ENCODE measurements at places on chromosomes 11 and 22.

DNA sequence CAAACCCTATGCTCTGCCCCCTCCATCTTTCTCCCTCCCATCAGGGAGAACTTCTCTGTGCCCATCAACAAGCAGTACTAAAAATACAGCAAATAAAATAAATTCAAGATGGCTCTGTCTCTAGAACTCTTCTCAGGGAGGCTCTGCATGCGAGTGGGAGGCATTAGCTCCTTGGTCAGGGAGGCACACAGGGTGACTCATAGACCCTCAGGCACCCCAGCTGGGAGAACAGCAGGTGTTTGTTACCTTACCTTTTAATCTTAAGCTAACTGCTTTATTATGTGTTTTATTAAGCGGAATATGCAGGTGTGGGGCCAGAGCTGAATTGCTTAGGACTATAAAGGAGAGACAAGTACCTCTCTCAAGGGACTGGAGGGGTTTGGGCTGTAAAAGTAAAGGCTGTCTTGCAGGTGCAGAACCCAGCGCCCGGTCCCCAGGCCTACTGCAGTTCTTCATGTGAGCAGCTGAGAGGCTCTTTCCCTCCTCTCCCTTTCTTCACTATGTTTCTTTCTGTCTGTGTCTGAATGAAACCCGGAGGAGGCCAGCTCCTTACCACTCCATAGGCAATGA is 20.8 kb downstream of the CSNK2A3 start:
- DNase-seq: no peak

GRCh38 chr11:8277691-8278090 is 14.0 kb upstream of the LMO1 start:
- DNase-seq: no peak

DNA sequence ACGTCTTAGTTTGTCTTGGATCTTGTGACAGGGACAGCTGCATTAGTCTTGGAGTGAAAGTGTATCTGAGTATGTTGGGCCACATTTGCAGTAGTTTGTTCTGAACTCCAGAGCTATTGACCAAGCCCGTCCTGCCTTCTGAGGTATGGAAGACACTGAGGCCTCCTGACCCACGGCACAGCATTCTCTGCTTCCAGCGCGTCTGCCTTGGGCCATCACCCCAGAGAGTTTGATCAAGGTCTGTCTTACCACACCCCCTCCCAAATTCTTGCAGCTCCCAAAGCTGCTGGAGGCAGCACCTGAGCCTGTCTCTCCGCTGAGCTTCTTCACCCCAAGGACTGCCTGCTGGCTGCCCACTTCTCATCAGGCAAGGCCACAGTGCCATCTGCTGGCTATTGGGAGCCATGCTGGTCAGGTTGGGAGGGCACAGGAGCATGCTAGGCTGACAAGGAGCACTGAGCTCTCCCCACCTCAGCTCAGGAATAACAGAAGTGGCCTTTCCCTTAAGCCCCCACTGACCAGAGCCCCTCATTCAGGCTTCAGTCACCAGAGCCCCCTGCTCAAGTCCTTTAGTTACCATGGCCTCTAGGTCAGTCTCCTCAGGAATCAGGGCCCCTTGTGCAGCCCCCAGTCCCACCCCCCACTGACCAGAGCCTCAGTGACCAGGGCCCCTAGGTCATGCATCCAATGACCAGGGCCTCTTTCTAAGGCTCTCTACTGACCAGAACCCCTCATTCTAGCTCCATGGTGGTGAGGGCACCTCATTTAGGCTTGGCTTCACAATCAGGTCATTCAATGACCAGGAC is 27.2 kb upstream of the SMPD1 start:
- DNase-seq: peak; percentile 85

GRCh38 chr11:65786786-65787636 is at the start of gene OVOL1:
TSS of gene OVOL1 (plus strand) at chr11:65787063. CDS start at chr11:65787374, 311 bp downstream.
- DNase-seq: no peak

- no peak for DNase-seq
Observed at GRCh38 chr11:123183391-123184099, 11.5 kb downstream of the CLMP start.

DNA sequence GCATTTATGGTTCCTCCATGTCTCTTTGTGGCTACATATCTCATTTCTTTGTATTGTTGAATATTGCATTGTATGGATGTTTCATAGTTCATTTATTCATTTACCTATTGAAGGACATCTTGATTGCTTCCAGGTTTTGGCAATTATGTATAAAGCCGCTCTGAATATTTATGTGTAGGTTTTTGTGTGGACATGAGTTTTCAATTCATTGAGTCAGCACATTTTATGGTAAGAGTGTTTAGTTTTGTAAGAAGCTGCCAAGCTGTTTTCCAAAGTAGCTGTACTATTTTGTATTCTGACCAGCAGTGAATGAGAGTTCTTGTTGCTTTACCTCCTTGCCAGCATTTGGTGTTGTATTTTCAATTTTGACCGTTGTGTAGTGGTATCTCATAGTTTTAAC is 39.2 kb downstream of the KDM2A start:
- no peak for DNase-seq

DNA sequence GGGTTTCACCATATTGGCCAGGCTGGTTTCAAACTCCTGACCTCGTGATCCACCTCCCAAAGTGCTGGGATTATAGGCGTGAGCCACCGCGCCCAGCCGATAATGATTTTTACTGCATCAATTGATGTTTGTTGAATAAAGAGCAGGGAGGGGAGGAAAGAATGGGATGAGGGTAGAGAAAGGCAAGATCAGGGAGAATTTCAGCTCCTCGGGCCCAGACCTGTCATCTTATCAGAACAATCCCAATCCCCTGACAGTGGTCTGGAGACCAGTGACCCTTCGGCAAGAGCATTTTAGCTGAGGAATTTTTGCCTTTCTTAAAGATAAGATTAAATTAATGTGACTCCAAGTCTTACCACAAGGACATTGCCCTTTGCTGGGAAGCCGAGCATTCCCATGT is 15.0 kb upstream of the ANO1 start:
- DNase-seq: no peak

- no peak for DNase-seq
Observed at GRCh38 chr11:65478388-65479183, 20.3 kb upstream of the MALAT1 start.

DNA sequence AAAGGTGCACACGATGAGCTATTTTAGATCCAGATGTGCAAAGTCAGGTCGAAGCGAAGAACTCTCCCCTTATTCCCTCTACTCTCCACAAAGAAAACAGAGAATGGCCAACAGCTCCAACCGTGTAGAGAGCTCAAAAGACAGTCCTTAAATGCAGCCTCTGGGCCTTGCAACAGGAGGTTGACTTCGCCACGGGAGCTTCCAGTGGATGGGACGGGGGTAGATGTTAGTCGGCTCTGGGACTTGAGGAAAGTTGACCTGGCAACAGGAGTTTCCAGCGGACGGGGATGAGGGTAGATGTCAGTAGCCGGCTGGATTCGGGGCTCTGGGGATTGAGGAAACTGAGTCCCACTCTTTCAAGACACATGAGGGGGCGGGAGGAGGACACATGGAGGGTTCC is 450.4 kb downstream of the BRD1 start:
- no peak for DNase-seq

- no peak for DNase-seq
Observed at GRCh38 chr22:45211435-45211834, 29.3 kb downstream of the KIAA0930 start.

GRCh38 chr22:36104435-36104834 is 56.1 kb downstream of the APOL3 start:
- DNase-seq: no peak

- DNase-seq: no peak
Observed at GRCh38 chr11:63908631-63909401, 8.1 kb downstream of the RCOR2 start.

DNA sequence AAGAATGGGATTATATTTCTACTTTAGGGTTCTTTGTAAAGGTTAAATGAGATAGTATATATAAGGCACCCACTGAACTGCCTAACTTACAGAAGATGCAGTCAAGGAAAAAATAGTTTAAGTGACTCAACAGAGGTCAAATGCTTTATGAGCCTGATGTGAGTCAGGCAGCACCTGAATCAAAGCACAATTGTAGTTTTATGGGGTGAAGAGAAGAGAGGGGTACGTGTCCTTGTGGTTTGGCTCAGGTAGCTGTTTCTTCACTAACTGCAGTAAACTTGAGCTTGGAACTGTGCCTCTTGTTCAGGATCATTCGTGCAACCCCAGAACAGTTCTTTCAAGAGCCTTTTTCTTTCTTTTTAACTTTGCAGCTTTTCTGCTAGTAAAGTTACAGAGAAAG is 125.2 kb upstream of the SPON1 start:
- DNase-seq: no peak

- no peak for DNase-seq
Observed at GRCh38 chr11:70159627-70160570, 43.2 kb upstream of the FADD start.

DNA sequence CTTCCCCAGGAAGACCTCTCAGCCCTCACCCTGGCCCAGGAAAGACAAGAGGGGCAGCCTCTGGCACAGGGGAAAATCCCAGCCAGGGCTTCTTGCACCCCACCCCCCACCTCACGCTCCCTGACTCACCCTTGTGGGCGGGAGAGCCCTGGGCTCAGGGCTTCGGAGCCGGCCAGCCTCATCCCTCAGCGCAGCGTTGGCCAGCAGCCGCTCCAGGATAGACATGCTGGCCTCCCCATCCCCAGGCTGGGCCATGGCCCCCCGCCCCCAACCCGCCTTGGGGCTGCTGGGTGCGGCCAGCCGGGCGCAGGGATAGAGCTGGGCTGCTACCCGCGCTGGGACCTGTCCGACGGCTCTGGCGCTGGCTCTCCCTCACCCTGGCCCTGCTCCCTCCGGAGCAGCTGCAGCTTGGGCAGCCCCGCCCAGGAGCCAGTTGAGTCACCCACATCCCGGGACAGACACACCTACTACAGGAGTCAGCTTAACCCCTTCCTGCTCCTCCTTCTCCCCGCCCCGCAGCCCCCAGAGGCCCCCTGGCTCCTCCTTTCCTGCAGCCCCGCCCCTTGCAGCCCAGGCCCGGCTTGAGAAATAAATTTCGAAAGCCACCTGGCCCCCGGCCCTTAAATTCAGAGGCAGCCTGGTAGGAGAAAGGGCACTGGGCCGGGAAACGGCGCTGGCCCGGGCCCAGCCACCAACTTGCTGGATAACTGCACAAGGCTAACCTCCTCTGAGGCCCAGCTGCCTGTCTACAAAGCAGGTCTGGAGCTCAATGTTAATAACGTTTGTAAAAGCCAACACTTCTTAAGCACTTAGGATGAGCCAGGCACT is 13.4 kb downstream of the TNKS1BP1 start:
- peak; percentile 81 for DNase-seq

GRCh38 chr11:16215352-16215751 is 141.0 kb downstream of the SOX6 start:
- DNase-seq: no peak

DNA sequence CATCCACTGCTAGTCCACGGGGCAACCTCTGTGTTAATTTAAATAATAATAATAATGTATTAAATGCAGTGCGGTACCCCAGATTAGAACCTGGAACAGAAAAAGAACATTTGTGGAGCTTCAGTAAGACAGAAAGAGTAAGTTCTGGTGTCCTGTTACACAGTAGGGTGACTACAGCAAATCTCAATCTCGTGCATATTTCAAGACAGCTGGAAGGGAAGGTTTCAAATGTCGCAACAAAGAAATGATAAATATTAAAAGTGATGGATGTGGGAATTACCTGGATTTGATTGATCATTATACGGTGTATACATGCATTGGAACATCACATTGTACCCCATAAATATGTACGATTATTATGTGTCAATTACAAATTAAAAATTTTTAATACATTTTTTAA is 1.7 kb upstream of the RAC2 start:
- no peak for DNase-seq

GRCh38 chr11:32885556-32885955 is 7.1 kb upstream of the QSER1 start:
- DNase-seq: no peak

GRCh38 chr11:16883174-16883573 is 131.0 kb downstream of the PLEKHA7 start:
- no peak for DNase-seq

DNA sequence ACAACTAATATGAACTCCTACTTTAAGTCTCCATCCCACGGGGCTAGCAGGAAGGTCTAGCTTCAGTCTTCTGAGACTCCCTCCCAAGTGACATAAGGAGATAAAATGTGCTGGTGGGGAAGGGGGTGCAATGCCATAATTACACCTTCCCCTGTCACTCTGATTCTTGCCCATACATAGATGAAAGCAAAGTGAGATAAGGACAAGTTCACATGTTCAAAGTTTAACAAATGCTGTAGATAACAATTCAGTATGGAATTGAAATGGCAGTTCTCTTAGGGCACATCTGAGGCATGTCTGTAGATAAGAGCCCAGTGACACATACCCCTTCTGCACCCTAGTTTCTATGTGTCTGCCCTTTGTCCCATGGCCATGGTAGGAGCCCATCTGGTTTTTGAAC is 38.2 kb upstream of the PANX1 start:
- DNase-seq: no peak

DNA sequence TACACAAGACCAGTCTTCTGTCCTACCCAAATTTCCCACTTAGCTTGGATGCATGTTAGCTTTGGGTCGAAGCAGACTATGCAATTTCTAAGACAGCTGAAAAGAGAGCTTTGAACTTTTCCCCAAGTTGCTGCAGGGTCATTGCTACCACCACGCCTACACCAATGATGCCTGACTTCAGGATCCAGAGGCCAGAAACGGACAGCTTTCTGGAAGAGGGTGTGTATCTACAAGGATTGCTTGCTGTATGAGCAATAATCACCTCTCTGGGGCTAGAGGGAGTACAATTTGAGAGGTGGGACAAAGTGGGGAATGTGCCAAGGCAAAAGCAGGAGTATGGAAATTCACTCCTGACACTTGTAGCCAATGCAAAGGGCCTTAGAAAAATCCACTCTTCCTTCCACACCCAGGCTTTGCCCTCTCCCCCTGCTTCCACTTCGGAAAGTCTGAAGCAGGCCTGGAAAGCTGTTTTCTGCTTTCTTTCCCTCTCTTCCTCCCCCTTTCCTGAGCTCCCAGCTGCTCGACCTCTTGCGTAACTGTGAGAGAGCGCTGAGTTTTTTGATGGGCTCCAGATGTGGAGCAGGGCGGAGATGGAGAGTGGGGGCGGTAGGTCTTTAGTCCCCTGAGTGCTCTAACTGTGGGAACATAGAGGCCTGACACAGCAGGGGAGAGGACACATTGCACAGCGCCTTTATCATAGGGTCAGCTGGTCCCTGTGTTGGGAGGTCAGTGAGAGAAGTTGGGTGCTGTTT is 2.1 kb upstream of the PHLDB1 start:
- DNase-seq: no peak

- no peak for DNase-seq
Observed at GRCh38 chr11:115497303-115497702, 6.9 kb downstream of the CADM1 start.

Measured in activated CD8-positive, alpha-beta memory T cell treated with anti-CD3 and anti-CD28 coated beads for 24 hours (primary cell).